SK-N-SH (cell line): ENCODE measurements at places on chromosomes 5 and 9. TPM values are rescaled to one million over a fixed set of nuclear protein-coding genes. Genes with fewer than 3 reads are reported as not detected.

DNA sequence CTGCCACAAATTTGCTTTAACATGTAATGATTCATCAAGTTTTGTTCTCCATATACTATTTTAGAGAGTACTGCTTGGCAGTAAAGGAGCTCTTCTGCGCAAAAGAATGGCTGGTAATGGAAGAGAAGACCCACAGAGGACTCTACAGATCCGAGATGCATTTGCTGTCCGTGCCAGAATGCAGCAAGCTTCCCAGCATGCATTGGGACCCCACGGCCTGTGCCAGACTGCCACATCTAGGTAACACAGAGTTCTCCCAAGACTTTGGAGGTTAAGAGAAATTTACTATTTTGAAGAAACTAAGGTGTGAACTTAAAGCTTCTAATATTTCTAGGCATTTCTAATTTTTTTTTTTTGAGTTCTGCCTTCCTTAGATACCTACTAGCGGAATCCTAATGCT is 107.1 kb downstream of the MUSK start:
- no peak for DNase-seq

GRCh38 chr9:37197158-37198038 is 77.0 kb downstream of the ZCCHC7 start:
- peak; percentile 51 for DNase-seq

The CATSPER3 gene
- polyA plus RNA-seq = 0.26 and 0.37 TPM in 2 replicates

The MYMK gene
- not detected in 2 replicates for polyA plus RNA-seq
